NCI-H1694 treated with DMSO at 0.1 percent for 48 hours (cell line): ENCODE measurements at places on chromosomes 7 and 10.
A peak's percentile ranks its signal among the peaks of the same experiment; 100 is the strongest.

DNA sequence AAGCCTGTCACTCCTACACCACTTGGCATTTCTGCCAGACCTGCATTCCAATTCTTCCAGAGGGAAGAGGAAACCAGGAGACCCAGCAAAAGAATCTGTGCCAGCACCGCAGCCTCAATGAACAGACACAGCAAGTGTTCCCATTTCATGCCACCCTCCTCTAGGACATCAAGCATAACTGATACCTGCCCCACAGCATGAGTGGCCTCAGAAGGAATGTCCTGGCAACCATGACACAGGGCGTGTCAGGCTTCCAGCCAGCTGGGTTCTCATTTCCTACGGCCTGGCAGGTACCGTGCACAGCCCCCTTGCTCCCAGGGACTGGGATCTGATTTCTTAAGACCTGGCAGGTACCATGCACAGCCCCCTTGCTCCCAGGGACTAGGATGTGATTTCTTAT, 7.8 kb downstream of the MAD1L1 start:
- no peak for DNase-seq

DNA sequence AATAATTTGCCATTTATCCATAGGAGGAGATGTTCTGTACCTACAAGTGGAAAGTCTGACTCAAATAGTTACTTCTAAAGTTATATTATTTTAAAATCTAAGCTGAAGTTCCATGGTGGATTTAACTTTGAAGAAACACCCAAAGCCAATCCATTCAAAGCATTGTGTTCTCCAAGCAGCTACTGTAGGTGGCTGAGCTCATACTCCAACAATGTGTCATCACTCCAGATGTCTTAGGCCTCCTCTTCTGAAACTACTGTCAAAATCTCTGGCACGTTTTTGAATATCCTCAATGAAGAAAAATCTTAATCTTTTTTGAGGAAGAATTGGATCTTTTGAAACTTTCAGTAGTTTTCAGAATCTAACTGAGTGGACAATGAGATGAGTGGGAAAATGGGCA, 169.1 kb downstream of the PTEN start:
- no peak for DNase-seq

- DNase-seq: peak; percentile 5
Observed at GRCh38 chr10:6108631-6109443, 20.0 kb downstream of the RBM17 start.

DNA sequence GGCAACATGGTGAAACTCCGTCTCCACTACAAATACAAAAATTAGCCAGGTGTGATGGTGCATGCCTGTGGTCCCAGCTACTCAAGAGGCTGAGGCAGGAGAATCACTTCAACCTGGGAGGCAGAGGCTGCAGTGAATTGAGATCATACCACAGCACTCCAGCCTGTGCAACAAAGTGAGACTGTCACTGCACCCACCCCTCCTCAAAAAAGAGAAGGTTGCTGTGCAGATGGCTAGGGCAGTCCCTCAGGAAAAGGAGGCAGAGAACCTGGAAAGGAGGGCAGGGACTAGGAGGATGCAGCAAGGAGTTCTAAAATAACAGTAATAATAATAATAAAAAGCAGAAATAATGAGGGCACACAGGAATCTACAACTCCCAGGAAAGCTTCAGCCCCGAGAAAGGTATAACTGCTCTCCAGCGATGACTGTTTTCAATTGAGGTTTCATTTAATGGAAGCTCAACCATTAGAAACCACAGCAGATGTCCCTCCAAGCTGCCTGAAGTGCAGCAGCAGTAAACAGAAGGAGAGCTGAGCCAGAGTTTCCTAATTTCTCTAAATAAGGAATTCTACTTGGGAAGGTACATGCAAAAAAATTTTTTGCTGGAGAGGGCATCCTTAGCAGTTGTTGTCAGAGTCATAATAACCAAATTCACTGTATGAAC, 326.5 kb downstream of the GATA3 start:
- DNase-seq: no peak

GRCh38 chr7:39294022-39294421, 272.2 kb upstream of the YAE1 start:
- no peak for DNase-seq

GRCh38 chr10:60731134-60731885, 47.0 kb upstream of the CDK1 start:
- DNase-seq: no peak

GRCh38 chr10:19592276-19592675, 224.0 kb upstream of the PLXDC2 start:
- no peak for DNase-seq

DNA sequence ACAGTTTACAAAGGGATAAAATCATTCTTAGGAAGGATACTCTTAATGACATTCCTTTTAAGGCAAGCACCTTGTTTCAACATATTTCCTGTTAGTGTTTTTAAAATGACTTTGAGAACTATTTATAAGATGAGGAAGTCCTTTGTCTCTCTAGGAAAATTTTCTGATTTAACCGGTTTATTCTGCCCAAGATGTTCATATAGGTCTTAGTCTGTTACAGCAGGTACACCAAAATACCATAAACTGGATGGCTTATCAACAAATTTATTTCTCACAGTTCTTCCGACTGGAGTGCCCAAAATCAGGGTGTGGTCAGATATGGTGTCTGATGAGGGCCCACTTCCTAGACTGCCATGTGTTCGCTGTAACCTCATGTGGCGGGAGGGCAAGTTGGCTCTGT, 77.9 kb downstream of the GSAP start:
- no peak for DNase-seq

- DNase-seq: no peak
Observed at GRCh38 chr7:15610503-15610902, 48.7 kb upstream of the AGMO start.

GRCh38 chr10:101367569-101368453, 13.8 kb downstream of the BTRC start:
- no peak for DNase-seq

- no peak for DNase-seq
Observed at GRCh38 chr10:77377678-77378352, 259.8 kb downstream of the KCNMA1 start.

GRCh38 chr10:33125522-33126517, 167.8 kb upstream of the ITGB1 start:
- no peak for DNase-seq

DNA sequence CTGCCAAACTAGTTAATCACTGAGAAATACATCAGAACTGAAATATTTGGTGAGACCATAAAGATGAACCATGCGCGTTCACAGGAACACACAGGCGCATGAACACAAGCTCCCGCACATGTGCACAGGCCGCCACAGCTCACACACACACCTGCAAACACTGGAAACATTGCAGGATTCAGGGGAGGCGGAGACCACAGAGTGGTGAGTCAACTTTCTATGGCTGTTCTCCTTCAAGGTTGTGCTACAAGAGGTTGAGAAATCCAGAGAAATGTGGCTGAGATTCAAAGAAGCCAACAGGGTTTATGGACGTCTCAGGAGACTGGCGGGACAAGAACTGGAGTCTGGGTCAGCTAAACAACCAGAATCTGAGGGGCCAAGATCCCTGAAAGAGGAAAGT, 17.8 kb downstream of the ESYT2 start:
- DNase-seq: no peak

- no peak for DNase-seq
Observed at GRCh38 chr7:56097700-56098099, 4.9 kb upstream of the PHKG1 start.

DNA sequence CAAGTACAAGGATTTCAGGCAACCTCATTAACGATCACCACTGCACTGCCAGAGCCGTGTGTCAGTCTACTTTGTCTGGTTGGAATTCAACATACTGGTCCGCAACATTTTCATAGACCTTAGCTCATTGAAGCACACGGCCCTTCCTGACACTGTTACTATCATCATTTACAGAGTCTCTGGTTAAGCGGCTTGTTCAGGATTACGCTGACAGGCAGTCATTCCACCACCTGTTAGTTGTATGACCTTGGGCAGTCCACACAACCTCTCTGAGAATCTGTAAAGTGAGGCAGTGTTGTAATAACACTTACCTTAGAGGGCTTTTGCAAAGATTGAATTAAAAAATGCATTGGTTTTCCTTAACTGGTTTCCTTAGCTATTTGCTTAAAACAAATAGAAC, 112.6 kb downstream of the AOAH start:
- DNase-seq: no peak

GRCh38 chr10:107163076-107163855, 1.2 kb downstream of the SORCS1 start:
- no peak for DNase-seq

DNA sequence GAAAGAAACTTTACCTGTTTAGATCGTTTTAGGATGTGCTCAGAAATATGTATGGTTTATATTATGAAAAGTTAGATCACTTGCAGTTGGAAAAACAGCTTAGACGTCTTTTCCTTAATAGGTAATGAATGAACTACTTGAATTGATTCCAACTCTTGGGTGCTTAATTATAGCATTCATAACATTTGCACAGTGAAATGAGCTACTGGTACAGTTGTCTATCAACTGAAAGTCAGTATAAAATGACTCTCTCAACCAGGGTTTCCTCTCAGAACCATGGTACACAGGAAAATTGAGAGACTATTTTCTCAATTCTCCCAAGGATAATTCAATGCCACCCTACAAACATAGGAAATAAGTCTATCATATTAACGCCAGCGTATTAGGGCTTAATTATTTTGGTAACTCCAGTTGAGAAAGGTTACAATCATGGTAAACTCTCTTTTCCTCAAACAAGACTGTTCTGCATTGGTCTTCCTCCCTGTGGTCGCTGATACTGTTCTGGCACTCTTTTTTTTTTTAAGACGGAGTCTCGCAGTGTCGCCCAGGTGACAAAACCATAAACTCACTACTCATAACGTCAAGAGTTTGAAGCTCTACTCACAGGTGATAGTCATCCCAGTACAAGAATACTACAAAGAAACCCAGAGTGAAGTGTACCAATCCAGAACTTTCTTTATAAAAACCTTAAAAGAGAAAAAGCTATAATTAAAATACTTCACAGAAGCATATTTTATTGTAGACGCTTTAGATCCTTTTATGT, 2.0 kb downstream of the ANLN start:
- peak; percentile 6 for DNase-seq

GRCh38 chr10:113585949-113586348, 33.1 kb downstream of the HABP2 start:
- no peak for DNase-seq

DNA sequence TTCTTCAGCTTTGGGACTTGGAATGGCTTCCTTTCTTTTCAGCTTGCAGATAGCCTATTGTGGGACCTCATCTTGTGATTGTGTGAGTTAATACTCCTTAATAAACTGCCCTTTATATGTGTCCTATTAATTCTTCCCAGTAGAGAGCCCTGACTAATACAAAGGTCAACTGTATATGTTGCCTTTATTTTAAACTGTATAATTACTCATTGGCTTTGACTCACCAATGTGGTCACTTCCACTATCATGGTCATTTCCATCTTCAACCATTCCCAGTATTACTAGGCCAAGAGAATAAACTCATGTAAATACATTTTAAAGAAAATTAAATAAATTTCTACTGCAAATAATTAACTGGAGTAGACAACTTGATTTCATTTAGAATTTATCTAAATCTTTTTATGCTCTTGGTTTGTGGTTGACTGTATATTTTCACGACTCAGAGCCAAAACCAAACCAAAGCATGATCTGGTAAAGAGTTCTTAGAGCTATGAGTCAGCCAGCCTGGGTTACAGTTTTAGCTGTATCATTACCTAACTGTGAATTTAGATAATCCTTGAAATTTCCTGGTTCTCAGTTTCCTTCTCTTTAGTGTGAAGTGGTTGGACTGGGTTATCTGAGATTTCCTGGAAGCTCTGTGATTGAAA, 188.4 kb downstream of the PPP1R3A start:
- DNase-seq: no peak

- DNase-seq: no peak
Observed at GRCh38 chr7:140485500-140486265, 6.4 kb upstream of the MKRN1 start.

GRCh38 chr7:100189061-100189460, 11.3 kb downstream of the STAG3 start:
- DNase-seq: no peak

DNA sequence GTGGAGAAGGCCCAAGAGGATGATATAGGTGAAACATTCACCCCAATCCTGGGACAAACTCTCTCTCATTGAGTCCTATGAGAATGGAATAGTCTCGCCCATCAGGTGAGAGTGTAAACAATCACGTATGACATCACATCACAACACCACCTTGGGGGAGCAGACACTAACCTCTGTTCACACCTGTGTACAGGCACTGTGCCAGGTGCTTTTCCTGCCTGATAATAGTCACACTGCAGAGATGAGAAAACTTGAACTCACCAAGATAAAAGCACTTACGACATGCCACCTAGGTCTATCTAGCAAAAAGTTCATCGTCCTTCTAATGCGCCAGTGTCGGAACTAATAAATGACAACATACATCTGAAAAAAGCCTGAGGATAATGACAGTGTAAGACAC, 187.8 kb downstream of the FAM107B start:
- DNase-seq: no peak

- DNase-seq: no peak
Observed at GRCh38 chr10:78552261-78552811, 516.4 kb upstream of the ZMIZ1 start.

GRCh38 chr7:4751398-4751947, 23.9 kb upstream of the AP5Z1 start:
- DNase-seq: no peak

- DNase-seq: no peak
Observed at GRCh38 chr10:113933894-113934532, 79.6 kb downstream of the NHLRC2 start.

DNA sequence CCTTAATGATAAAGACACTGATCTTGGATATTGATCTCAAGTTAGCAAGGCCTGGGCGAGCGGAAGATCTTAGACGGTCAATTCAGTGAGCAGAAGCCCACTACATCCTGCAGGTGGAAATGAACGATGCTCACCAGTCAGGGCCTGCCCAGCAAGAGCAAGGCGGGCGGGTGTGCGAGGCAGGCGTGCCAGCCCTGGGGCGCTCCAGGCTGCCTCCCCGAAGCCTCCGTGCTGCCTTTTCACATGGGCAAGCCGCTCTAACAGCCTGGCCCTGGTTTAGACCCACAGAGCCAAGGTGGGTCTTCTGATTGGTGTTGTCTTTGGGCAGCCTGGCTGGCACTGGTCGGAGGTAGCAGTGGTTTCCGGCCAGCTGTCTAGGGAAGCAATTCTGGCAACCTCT, 475.1 kb upstream of the FOXK1 start:
- no peak for DNase-seq

GRCh38 chr7:107130487-107131220, 38.1 kb upstream of the HBP1 start:
- no peak for DNase-seq

GRCh38 chr7:7882888-7883287, 85.7 kb upstream of the GLCCI1 start:
- no peak for DNase-seq

GRCh38 chr10:79433324-79434222, 11.9 kb downstream of the ZCCHC24 start:
- DNase-seq: no peak

- no peak for DNase-seq
Observed at GRCh38 chr7:6074612-6075380, 43.6 kb downstream of the ANKRD61 start.

- DNase-seq: peak; percentile 21
Observed at GRCh38 chr7:3879355-3880075, 578.5 kb downstream of the SDK1 start.

- DNase-seq: no peak
Observed at GRCh38 chr7:140053812-140054539, 8.8 kb downstream of the PARP12 start.
